Tibial artery (tissue), 4 donors: ENCODE measurements at places on chromosomes 5 and 9.

DNA sequence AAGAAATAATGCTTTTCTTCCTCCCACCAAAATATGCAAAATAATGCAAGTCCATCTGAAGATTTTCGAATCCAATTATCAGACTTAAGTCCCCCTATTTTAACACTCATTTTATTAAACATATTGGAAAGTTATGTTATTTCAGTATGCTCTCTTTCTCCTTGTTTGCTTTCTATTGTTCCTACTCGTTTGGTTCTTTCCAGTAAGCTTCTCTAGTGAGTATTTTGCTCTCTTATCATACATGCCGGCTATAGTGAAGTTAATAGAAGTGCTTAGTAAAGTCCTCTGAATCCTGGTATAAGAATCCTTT is 517 bp downstream of the ALDH1A1 start:
- no peaks in the 10 kb centered on the region for H3K27me3 ChIP-seq
- peak overlapping the region; percentile 17 for H3K27ac ChIP-seq
- peak overlapping the region; percentile 42 for H3K4me3 ChIP-seq
- DNase-seq = no peak
- H3K4me1 ChIP-seq = no peaks in the 10 kb centered on the region

DNA sequence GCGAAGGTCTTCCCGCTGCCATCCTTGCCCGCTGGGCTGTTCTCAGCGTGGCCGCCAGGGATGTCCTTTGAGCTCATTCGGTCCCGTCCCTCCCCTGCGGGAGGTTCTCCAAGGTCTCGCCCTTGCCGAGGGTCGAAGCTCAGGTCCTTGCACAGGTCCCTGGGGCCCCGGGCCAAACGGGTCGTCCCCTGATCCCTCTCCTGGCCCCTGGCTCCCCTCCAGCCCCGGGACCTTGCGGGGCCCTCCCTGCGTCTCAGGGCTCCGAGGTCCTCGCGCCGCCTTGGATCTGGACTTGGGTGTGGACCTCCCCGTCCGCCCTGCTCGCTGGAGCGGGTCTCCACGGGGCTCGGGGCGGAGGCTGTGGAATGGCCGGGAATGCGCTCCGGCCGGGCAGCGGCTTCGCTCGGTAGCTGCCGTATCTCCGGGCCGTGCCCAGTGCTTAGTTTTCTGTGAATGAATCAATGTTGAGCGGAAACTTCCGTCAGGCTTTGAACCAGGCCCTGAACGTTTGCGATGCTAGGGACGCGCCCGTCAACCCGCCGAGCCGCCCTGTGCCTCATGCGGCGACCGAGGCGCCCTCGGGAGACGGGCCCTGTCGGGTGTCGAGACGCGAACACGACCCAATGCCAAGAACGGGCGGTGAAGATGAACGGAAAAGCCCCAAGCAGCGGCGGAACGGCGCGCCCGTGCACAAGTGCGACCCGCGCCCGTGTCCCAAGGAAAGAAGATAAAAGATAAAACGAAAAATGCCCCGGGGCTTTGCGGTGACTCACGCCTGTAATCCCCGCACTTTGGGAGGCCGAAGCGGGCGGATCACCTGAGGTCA is 780 bp downstream of the RNU6ATAC start:
- no peak overlapping the region for H3K4me3 ChIP-seq
- H3K27ac ChIP-seq = no peak overlapping the region
- no peaks in the 10 kb centered on the region for H3K27me3 ChIP-seq
- DNase-seq = peak; percentile 86

GRCh38 chr5:146656703-146657102 is 140.7 kb upstream of the GPR151 start:
- H3K4me1 ChIP-seq = no peaks in the 10 kb centered on the region
- H3K27me3 ChIP-seq = no peaks in the 10 kb centered on the region
- no peaks in the 10 kb centered on the region for H3K36me3 ChIP-seq
- H3K4me3 ChIP-seq = no peak overlapping the region
- no peak overlapping the region for H3K27ac ChIP-seq

DNA sequence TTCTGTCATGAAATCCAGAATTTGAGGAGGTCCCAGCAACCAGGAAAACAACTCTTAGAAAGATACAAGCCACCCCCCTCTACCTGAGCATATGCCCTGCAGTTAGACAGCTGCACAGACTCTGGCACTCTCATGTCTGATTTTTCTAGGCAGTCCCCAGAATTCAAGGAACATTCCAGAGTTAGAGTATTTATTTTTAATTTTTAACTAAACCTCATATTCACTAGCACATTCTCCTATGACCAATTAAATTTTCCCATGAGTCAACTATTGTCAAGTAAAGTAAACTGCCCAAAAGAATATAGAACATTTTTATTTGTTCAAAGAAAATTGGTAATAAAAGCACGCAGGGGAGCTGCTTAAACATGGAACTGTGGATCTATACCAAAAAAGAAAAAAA is 490.5 kb upstream of the SEMA6A start:
- H3K27ac ChIP-seq = no peak overlapping the region
- DNase-seq = no peak
- no peaks in the 10 kb centered on the region for H3K4me1 ChIP-seq
- no peak overlapping the region for H3K4me3 ChIP-seq
- H3K36me3 ChIP-seq = no peaks in the 10 kb centered on the region

GRCh38 chr5:72225741-72226140 is 94.3 kb downstream of the MRPS27 start:
- H3K27me3 ChIP-seq = no peaks in the 10 kb centered on the region
- no peaks in the 10 kb centered on the region for H3K4me1 ChIP-seq
- peaks cover 51% of the 10 kb centered on the region for H3K36me3 ChIP-seq
- no peak overlapping the region for H3K27ac ChIP-seq

DNA sequence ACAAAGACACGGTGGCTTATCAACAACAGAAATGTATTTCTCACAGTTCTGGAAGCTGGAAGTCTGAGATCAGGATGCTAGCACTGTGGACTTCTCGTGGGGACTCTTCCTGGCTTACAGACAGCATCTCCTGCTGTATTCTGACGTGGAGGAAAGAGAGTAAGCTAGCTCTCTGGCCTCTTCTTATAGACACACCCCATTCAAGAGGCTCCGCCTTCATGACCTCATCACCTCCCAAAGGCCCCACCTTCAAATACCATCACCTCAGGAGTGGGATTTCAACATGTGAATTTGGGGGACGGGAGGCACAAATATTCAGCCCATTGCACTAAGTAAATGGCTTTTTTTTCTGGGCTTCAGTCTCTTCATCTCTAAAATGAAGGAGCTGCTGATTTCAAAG is 27.6 kb downstream of the KCNMB1 start:
- DNase-seq = no peak
- H3K27me3 ChIP-seq = no peaks in the 10 kb centered on the region
- H3K4me1 ChIP-seq = peaks cover 5% of the 10 kb centered on the region
- no peak overlapping the region for H3K4me3 ChIP-seq
- no peaks in the 10 kb centered on the region for H3K36me3 ChIP-seq
- H3K27ac ChIP-seq = no peak overlapping the region

DNA sequence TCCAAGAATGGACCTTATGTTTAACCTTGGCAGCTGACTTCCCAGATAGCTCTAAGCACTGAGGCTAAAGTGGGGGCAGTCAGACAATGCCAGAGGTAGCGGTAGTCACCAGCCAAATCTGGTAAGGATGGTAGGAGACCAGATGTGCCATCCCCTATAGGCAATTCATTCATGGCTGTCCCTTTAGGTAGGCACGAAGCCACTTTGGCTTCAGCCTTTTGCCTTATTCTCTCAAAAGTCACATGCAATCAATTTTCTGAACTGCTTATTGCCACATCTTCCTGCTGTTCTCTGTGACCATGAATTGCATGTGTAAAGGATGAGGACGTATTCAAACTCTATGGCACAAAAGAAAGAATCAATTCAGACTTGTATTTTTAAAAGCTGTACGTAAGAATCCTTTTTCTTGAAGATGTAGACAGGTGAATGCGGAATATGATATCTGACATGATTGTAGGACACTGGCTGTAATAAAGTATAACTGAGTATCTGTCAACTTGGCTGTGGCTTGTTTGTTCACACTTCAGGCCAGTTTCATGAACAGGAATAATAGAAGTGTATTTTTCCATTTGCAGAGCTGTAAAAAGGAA is 611.7 kb downstream of the NR2F1-AS1 start:
- H3K27ac ChIP-seq = no peak overlapping the region
- no peaks in the 10 kb centered on the region for H3K4me1 ChIP-seq
- no peak overlapping the region for H3K4me3 ChIP-seq
- no peak for DNase-seq
- no peaks in the 10 kb centered on the region for H3K36me3 ChIP-seq

DNA sequence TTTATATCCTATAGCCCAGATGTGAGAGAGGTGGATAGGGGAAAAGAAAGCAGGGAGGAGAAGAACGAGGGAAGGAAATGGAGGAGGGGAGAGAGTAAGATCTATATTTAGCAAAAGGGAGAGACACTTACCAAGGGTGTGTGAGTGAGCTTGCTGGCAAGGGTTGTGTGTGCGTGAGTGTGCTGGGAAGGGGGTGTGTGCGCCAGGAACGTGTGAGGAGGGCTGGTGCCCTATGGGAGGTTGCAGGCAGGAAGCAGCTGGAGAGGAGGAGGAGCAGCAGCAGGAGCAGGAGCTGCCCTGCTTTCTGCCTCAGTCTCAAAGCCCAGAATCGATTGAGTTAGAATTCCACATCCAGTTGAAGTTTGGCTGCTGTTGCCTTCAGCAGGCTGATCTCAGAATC is 148.3 kb upstream of the RUSC2 start:
- no peaks in the 10 kb centered on the region for H3K36me3 ChIP-seq
- peak overlapping the region; percentile 71 for H3K27ac ChIP-seq
- H3K4me1 ChIP-seq = peaks cover 10% of the 10 kb centered on the region
- H3K4me3 ChIP-seq = peak overlapping the region; percentile 24
- no peaks in the 10 kb centered on the region for H3K27me3 ChIP-seq
- peak; percentile 90 for DNase-seq

DNA sequence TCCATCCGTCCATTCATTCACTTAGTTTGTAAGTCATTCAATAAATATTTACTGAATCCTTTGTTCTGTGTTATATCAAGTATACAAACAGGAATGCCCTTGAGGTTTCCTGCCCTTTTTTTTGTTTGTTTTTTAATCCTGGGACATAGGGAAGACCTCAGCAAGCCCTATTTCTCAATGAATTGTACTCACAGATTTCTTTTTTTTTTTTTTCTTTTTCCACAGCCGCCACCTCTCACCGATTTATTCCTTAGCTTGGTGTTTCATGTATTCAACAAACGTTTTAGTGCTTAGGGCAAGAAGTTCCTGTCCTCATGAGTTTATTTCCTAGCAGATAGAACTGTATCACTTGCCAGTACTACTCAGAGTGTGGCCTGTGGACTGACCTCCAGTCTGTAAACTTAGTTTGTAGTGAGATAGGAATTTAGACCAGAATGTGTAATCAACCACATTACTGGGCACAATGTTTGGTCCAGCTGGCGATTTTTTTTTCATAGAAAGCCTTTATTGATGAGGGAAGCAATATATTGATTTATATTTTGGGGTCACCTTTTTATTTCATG is 35.4 kb upstream of the C5orf47 start:
- H3K4me3 ChIP-seq = no peak overlapping the region
- no peak overlapping the region for H3K27ac ChIP-seq
- no peaks in the 10 kb centered on the region for H3K27me3 ChIP-seq
- DNase-seq = no peak
- H3K36me3 ChIP-seq = peaks cover 72% of the 10 kb centered on the region

DNA sequence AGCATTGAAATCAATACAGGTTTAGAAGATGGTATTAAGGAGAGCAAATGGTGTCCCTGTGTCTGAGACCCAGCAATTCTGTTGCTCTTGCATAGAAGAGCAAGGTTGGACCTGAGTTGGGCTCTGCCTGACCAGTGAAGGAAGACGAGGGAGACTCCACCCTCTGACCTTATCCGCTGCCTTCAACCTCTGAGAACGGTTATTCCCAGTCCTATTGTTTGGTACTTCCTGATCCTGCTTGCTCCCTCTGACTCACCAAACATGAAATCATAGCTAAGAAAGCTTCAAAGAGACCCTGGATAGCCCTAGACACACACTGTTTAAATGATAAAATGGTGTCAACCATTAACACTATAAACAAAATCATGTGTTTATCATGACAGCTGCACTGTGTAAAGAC is 218.5 kb downstream of the PLK2 start:
- no peaks in the 10 kb centered on the region for H3K36me3 ChIP-seq
- H3K4me3 ChIP-seq = no peak overlapping the region
- H3K4me1 ChIP-seq = peaks cover 6% of the 10 kb centered on the region
- H3K27me3 ChIP-seq = no peaks in the 10 kb centered on the region

DNA sequence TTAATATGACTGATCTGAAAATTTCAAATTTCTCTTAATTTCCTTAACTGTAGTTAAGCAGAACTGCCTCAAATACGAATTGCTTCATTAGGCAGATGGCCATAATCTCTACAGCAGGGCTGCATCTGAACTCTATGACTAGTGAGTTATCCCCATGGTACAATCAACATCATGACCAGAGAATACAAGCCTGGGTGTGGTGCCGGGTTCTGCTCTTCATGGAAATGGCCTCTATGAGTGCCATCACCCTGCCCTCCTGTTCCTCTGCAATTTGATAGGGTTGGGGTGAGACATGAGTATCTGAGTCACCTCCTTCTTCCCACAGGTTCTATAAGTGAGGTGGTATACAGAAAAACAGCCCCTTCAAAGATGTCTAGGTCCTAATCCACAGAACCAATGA is 235.9 kb downstream of the AP3B1 start:
- H3K36me3 ChIP-seq = peaks cover 3% of the 10 kb centered on the region
- H3K4me3 ChIP-seq = no peak overlapping the region
- H3K4me1 ChIP-seq = no peaks in the 10 kb centered on the region
- no peaks in the 10 kb centered on the region for H3K27me3 ChIP-seq
- H3K27ac ChIP-seq = no peak overlapping the region

DNA sequence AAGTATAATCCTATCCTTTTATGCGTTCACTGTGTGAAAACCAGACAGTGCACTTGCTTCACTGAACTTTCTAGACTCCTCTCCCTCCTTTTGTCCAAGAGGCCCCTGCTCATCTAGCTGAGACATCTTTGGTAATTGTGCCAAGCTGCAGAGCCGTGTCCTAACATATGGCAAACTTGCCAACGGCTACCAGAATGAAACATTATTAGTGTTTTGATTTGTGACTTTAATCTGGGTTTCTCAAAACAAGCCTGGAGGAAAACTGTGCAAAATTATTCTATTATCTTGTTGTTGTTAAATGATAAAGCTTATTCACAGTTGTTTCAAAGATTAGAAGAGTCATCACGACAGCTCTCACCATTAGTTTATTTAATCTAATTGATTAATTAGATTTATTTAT is 79.0 kb upstream of the RETREG1 start:
- H3K27me3 ChIP-seq = no peaks in the 10 kb centered on the region
- no peak overlapping the region for H3K4me3 ChIP-seq
- H3K36me3 ChIP-seq = peaks cover 14% of the 10 kb centered on the region
- no peak for DNase-seq
